ENCODE measurements at places on chromosomes 12 and 14.

GRCh38 chr12:96015672-96016071 is 19.5 kb upstream of the HAL start:
- DNase-seq, result no peak

DNA sequence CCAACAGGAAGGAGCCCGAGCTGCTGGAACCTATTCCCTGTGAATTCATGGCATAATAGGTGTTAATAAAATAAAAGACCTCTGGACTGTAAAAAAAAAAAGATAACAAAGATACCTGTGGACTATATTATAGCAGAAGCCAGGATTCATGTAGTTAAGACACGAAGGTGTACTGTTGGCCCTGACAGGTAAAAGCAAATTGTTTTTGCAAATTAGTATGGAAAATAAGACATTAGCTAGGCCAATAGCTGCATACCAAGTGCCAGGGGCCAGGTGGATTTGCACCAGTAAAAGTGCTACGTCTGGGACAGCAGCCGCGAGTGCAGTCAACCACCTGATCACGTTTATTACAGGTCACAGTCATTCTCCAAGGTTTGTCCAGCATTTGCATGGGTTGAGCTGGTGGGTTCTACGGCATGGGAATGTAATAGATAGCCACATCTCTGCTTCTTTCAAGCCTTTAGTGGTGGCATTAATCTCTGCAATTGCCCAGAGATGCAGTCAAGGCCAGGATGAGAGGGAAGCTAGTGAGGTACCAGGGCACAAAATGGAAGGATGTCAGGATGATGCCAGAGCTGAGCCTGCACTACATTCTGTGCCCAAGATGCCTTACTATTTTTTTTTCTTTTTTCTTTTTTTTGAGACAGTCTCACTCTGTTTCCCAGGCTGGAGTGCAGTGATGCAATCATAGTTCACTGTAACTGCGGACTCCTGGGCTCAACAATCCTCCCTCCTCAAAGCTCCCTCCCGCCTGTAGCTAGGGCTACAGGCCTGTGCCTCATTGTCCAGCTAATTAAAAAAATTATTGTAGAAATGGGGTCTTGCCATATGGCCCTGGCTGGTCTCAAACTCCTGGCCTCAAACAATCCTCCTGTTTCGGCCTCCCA is 26.3 kb downstream of the TNFAIP2 start:
- DNase-seq, result no peak

DNA sequence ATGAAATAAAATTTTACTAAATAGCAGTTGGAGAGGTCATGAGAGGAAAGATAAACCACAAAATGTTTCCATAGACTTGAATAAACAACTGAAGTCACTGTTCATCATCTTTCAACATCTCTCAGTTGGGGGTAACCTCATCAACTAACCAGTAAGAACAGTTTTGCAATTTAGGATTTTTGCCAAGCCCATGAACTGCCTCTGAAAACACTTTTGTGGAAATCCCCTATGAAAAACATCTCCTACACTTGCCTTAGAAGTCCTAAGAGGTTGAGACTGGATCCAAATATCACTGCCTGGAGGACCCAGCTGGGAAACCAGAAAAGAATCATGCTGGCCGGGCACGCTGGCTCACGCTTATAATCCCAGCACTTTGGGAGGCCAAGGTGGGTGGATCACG is 273.1 kb downstream of the C12orf50 start:
- no peak for DNase-seq

DNA sequence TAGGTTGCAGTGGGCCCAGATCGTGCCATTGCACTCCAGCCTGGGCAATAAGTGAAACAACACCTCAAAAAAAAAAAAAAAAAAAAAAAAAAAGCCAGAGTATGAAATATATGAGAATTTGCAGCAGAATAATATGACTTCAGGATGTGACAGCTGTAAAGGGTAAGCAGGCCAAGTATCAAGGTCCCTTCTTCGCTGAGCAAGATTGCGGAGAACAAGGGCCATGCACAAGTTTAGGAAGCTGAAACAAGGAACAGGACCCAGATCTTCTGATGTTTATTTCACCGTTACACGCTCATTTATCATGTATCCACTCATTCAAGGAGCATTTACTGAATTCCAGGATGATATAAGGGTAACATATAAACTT is 659 bp upstream of the FOXJ2 start:
- no peak for DNase-seq

DNA sequence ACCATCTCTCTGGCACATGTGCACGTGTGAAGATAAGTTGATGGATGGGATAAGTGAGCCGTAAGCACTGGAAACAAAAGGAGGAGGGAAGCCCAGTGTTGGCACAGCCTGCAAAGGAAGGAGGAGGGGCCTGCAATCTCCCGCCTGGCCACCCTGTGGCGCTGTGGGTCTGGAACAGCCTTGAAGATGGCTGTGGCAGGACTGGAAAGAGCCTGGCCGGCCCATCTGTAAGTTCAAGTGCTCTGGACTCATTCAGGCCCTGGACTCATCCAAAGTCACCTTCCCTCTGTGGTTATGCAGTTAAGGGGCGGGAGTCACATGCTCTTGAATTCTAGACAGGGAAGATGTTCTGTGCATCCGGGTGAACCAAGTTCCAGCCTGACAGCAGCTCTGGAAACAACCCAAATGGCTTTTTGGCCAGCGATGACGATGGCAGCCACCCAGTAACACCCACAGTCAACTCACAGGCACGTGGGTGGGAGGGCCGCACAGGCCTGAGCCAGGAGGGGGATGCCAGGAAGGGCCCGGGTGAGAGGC is 50.4 kb downstream of the CHGA start:
- peak; percentile 54 for DNase-seq

- no peak for DNase-seq
These were observed 270.5 kb upstream of the PWP1 start for GRCh38 chr12:107415071-107415470.

GRCh38 chr12:102602521-102602920 is 122.2 kb upstream of the IGF1 start:
- no peak for DNase-seq

- no peak for DNase-seq
These were observed 3.7 kb upstream of the LPCAT3 start for GRCh38 chr12:7021956-7022355.

GRCh38 chr12:41014643-41015020 is 173.5 kb upstream of the PDZRN4 start:
- DNase-seq, result no peak

- no peak for DNase-seq
These were observed 396.9 kb downstream of the TMTC2 start for GRCh38 chr12:83083616-83084015.

- DNase-seq, result no peak
These were observed 4.6 kb downstream of the SINHCAF start for GRCh38 chr12:31321186-31321896.

DNA sequence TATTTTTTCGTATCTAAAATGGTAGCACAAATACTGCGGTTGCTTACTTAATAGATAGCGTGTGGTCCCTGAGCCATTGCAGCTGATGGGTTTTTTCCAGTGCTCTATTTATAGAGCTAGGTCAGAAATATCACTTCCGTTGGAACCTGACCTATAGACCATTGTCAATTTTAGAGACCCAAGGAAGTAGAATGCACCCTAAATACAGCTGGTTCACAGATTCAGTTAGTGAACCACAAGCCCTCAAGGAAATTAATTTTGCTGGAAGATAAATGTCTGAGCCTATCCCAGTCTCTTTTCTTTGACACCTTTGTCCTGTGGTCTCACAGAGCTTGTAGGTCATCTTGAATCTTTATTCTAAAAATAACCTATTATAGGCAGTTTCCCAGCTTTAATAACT is 391.0 kb downstream of the ZFP36L1 start:
- no peak for DNase-seq

DNA sequence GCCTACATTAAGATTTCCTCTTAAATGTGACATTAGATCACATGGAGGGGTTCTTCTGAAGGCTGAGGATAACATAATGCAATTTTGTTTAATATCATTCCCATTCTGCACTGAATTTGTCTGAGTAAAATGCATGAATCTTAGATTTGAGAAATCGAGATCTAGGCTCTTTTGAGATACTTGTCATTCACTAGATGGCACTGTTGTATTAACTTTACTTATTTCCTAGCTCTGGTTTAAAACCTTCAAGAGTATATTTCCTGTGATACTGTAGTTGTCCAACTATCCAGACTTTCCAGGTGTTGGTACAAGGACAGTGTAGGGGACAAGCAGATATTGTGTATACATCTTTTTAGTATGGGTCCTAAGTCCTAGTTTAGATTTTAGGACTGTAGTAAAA is 91.7 kb upstream of the SEL1L start:
- peak; percentile 28 for DNase-seq

GRCh38 chr12:66131067-66131688 is 628 bp upstream of the LLPH start:
- DNase-seq, result peak; percentile 7

GRCh38 chr12:119668324-119668841 is 450 bp downstream of the PRKAB1 start:
- DNase-seq, result no peak

GRCh38 chr14:66920196-66920595 is 269.0 kb upstream of the GARIN2 start:
- DNase-seq, result no peak

- no peak for DNase-seq
These were observed 52.6 kb downstream of the FZD10 start for GRCh38 chr12:130214686-130215395.

- no peak for DNase-seq
These were observed 746.1 kb downstream of the C12orf50 start for GRCh38 chr12:87283111-87283510.

DNA sequence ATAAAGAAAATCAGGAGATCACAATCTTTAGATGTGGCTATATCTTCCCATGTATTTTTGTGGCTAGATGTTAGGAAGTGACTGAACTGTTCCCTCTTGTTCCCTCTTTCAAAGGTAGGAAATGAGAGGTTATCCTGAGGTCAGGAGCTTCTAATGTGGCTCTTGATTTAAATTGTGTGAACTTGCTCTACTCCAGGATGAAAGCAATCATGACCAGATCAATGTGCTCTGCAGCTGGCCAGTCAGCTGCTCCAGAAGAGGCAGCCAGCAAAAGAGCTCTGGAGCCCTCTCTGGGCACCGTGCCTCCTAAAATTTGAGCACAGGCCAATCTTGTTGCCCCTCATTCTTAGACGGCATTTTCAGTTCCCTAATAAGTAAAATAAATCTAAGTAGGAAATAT is 32.0 kb downstream of the CDK17 start:
- DNase-seq, result no peak

GRCh38 chr12:130421896-130422295 is 84.2 kb downstream of the PIWIL1 start:
- no peak for DNase-seq

- no peak for DNase-seq
These were observed 22.2 kb downstream of the COX8C start for GRCh38 chr14:93368996-93369712.

GRCh38 chr12:20653871-20654270 is 41.3 kb upstream of the SLCO1C1 start:
- no peak for DNase-seq

DNA sequence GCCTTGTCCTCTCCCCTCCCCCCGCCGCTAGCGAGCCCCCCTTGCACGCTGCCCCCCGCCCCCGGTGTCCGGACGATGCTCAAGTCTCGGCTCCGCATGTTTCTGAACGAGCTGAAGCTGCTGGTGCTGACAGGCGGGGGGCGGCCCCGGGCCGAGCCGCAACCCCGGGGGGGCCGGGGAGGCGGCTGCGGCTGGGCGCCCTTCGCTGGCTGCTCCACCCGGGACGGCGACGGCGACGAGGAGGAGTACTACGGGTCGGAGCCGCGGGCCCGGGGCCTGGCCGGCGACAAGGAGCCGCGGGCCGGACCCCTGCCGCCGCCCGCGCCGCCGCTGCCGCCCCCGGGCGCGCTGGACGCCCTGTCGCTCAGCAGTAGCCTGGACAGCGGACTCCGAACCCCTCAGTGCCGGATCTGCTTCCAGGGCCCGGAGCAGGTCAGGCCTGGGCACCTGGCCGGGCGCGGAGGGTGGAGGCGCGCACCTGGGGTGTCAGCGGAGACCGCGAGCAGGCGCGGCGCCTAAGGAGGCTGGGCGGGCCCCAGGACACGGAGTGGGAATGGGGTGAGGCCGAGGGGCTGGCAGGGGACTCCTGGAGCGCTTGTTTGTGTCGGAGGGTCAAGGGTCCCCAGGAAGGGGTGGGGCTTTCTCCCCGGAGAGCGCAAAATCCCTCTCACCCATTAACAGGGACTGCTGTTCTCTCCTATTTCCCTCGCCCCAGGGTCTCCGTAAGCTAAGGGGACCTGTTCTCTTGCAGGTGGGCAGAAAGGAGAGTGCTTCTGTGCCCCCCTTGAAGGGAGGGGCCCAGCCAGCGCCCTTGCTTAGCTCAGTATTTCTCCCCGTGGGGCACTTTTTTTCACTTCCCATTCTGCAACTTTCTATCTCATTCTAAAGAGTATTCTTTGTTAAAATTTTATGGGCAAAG is 810 bp downstream of the MARCHF9 start:
- DNase-seq, result no peak

GRCh38 chr14:50622978-50623377 is 45.1 kb downstream of the SAV1 start:
- no peak for DNase-seq

DNA sequence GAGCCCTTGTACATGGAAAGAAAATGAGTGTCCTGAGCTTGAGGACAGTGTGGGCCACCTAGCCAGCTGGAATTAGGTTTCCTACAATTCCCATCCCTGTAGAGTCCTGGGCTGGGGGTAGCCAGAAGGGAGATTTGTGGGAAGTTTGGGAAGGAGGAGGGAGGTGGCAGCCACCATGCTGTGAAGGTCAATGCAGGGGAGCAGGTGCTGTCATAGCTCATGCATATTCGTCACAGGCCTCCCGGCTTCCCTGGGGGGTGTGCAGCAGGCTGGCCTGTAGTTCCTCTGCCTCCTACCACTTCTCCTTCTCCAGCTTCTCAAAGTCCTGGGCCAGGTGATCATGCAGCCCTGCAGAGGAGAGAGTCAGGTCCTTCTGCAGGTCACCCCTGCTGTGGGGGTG is 121.3 kb downstream of the TBX3 start:
- DNase-seq, result no peak

DNA sequence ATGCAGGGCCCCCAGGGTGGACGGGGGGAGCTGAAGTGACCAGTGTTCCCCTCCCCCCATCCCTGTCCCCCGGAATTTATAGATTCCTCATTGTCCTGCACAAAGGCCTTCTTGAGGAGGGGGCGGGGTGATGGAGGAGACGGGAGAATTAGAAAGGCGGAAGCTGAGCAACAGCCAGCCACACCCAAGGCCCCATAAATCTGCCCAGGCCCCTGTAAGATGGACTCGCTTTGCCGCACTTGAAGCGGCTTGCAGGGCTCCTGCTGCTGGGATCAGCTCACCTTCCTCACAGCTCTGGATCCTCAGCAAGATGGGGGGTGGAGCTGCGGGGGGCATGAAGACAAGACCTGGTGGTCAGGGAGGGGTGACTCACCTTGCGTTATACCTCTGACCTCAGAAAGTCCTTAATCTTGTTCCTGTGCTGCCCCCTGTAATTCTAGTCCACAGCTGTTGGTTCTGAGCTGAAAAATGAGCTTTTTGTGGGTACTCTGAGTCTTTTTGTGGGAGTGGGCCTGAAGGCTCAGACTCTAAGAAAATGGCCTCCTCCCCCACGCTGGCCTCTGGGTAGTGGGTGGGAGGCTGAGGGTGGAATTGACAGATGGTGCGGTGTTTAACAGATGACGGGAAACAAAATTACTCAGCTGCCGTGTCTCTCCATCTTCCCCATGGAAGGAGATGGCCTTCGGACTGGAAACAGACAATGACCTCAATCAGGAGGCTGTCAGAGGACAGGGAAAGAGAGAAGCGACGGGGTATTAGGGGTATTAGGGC is 15.8 kb upstream of the ANKRD33 start:
- no peak for DNase-seq
